ENCODE measurements at places on chromosomes 6 and 20. TPM values are rescaled to one million over a fixed set of nuclear protein-coding genes. Genes with fewer than 3 reads are reported as not detected.
A peak's percentile ranks its signal among the peaks of the same experiment; 100 is the strongest.

ECT2L gene
- 3.5 TPM for total RNA-seq

OPRM1 gene
- total RNA-seq = not detected

DNA sequence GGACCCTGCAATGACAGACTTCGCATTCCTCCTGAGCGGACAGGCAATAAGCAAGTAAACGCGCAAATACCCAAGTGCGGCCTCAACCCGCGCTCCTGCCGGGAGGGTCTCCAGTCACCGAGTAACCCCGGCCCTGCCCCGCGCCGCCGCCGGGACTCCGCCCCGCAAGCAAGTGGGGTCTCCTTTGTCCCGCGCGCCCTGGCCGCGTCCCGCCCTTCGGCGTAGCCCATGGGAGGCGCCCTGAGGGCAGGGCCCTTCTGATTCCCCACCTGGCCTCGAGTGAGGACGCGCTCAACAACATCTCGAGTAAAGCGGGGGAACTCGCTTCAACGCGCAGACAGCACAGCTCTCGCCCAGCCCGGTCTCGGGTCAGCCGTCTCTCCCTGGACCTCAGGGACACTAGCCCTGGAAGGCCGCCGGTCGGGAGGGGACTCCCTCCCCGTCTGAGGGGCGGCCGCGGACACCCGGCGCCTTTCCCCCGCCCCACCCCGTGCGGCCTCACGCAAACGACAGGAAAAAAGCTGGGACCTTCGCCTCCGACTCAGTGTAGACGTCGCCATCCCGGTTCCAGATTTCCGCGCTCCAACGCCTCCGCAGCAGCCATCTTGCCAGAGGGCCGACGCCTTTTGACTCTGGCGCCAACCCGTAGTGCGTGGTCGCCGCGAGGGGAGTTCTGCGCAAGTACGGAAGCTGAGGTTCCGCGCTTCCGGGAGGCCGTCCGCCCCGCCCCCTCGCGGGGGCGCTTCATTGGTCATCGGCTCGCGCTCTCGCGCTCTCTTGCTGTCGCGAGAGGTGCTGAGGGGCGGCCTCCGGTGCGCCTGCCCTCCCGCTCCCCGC is 461 bp upstream of the GID8 start:
- DNase-seq = peak; percentile 97

DNA sequence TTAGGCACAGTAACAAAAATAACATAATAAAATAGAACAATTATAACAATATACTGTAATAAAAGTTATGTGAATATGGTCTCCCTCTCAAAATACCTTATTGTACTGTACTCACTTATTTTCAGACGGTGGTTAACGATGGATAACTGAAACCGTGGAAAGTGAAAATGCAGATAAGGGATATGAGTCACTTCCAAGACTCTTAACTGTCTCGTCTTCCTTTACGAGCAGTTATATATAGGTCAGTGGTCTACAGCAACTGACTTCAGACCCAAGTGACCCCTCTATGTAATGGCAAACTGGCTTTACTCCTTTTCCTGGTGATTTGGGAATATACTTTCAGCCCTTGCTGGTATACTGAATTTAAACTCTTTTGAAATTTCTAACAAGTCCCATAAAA is 261.4 kb downstream of the SLC35F1 start:
- no peak for DNase-seq

DNA sequence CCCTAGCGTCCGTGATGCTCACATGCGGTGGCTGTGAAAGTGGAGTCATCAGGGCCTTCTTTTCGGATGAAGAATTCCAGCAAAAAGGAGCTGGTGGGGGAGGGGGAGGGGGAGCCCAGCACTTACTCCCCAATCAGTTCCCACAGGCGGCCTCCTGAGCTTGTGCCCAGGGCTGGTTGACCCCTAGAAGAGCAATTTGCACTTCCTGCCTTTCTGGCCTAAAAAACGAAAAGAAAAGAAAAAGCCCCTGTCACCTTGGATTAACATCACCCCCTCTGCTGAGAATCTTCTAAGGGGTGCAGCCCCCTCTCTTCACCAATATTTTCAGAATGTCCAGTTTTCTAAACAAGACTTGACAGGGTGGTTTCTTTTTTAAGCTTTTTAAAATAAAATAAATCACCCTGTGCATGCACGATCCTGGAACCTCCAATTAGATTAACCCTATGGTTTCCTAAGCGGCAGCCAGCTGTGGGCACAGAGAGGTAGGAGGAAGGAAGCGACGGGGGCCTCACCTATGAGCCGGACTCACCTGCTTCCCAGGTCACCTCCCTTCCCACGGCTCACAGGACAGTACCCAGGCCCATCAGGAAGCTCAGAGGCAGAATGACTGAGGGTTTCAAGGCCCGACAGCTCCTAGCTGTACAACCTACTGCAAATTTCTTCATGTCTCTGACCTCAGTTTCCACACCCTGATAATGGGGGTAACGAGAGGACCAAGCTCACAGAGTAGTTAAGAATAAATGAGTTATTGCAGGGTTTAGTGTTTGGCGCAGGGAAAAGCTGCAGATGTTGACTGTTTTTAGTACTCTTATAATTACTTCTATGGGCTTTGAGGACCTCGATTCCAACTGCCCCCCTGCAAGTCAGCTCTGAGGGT is 10.5 kb upstream of the TGM2 start:
- no peak for DNase-seq

- no peak for DNase-seq
These were observed 1.1 kb upstream of the HLA-C start for GRCh38 chr6:31272836-31273626.

DNA sequence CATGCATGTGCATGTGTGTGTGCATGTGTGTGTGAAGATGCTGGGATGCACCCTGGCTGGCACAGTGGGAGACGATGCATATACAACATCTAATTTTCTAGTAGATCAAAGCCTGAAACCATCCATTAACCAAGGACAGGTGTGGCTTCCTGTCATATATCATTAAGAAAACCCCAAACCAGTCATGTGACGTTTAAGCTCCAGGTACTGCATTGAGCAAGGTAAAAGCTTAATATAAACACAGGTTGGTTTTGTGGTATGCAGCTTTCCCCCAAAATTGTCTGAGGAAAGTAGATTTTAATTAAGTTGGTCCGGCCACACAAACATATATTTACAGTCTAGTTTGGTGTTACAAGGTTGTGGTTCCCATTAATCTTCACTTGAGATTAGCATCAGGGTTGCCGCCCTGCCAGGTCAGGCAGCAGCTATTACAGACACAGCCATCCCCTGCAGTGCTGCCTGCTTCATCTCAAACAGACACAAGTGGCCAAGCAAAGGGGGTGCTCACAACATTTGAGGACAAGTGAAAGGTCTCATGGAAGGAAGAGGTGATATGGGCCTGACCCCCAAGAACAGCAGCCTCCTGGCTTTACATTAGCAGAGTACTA is 48.6 kb upstream of the NAA20 start:
- no peak for DNase-seq

DNA sequence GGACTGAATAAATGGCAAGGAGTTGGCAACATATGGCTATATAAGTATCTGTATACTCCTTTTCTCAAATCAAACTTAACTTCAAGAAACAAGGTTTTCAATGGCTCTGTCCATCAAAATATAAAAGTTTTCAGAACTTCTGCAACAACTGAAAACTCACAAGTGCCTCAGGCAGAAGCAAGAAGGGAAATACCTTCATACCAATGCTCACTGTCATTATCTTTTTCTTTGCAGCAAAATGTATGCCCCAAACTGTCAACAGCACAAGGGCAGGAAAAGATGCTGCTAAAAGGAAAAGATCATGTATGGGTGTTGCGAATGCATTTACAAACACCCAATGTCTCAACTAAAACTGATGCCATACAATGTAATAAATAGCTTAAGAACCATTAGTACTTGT is 45.9 kb downstream of the PTPRK start:
- DNase-seq = no peak

- DNase-seq = no peak
These were observed 67.4 kb upstream of the RUNX2 start for GRCh38 chr6:45260696-45261095.

DNA sequence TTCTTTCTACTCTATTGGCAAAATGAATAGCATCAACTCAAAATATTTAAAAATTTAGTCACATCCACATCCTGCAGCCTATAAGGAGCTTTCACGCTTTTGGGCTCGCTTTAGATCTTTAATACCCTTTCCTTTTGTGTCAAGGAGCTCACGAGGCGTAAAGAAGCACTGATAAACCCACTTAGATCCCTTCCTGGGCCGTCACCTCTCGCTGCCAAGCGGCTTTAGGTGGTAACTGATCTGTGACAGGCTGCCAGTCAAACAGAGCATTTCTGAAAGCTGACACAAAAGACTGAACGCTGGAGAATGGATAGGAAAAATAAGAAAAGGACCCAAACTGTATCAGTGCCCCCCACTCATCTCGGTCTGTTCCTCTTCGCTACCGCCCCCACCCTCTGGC is 385.7 kb upstream of the MMS22L start:
- DNase-seq = no peak
